ENCODE measurements at places on chromosomes 7 and 10. TPM values are rescaled to one million over a fixed set of nuclear protein-coding genes. Genes with fewer than 3 reads are reported as not detected.

The SLC13A1 gene
- total RNA-seq: not detected

The AGMO gene
- total RNA-seq: not detected

The PRPS1L1 gene
- total RNA-seq: not detected

GRCh38 chr7:56079450-56080185, 13.1 kb downstream of the PHKG1 start:
- DNase-seq: peak; percentile 55

- no peak for DNase-seq
These were observed 10.5 kb upstream of the PPIF start for GRCh38 chr10:79336739-79337138.

DNA sequence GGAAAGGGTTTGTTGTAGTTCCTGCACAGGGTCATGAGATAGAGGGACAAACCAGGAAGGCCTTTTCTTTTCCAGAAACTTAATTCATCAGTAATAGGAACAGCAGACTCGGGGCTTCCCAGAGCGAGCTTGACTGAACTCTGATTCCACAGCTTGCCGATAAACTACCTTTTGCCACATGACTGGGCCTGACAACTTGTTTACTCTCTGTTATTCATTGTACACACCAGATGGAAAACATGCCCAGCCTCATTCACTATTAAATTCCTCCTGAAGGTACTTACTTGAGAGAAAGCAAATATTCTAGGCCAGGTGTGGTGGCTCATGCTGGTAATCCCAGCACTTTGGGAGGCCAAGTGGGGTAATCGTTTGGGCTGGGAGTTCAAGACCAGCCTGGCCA, 77.1 kb upstream of the FGFR2 start:
- DNase-seq: no peak

GRCh38 chr10:80454513-80455460, 677 bp downstream of the TSPAN14 start:
- DNase-seq: peak; percentile 44

GRCh38 chr7:99453105-99453504, 12.9 kb downstream of the ATP5MF start:
- no peak for DNase-seq

All from endothelial cell (in vitro differentiated cells).